Muscle of back (tissue), 13 donors: ENCODE measurements at places on chromosomes 1 and 21. TPM values are rescaled to one million over a fixed set of nuclear protein-coding genes. Genes with fewer than 3 reads are reported as not detected.

The NPHS2 gene
- not detected for polyA plus RNA-seq

- DNase-seq, result peak; percentile 89
These were observed 59.6 kb upstream of the C1orf87 start for GRCh38 chr1:60133000-60133673.

- no peak for DNase-seq
These were observed 697 bp upstream of the C21orf91 start for GRCh38 chr21:17819877-17820229.

The SYCP1 gene
- polyA plus RNA-seq, result not detected

- no peak for DNase-seq
These were observed 71.2 kb downstream of the CHRM3 start for GRCh38 chr1:239457491-239458143.

The TEX38 gene
- polyA plus RNA-seq, result 0.20 TPM

DNA sequence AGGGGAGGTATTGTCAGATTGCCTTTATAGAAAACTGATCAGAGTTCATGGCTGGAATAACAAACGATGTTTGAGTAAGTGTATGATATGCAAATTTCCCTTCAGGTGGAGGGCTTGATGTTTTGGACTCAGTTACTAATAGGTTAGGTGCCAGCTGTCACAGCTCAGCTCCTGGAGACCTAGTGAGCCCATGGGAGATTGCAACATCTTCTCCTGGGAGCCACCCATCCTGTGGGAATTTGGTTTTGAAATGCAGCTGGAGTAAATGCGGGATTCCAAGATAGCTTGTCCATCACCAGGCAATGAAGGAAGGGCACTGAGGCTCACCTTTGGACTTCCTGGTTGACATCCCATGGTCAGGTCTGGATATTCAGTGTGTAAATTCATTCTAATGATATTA lies 211.4 kb upstream of the NRIP1 start:
- DNase-seq, result no peak

DNA sequence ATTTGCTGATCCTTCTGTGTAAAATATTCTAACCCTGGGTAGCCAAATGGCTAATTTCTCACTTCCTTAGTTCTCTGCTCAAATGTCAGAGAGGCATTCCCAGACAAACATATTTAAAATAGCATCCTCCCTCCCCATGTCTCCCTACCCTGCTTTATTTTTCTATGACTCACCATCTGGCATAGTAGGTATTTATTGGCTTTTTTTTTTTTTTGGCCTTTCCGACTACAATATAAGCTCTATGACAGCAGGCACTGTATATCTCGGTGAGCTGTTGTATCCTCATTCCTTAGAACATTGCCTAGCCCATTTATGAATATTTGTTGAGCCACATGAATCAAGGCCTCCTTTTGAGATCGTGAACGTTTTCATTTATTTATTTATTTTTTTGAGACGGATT lies 1.5 kb upstream of the NEK7 start:
- DNase-seq, result no peak

The LRRC53 gene
- polyA plus RNA-seq, result not detected

DNA sequence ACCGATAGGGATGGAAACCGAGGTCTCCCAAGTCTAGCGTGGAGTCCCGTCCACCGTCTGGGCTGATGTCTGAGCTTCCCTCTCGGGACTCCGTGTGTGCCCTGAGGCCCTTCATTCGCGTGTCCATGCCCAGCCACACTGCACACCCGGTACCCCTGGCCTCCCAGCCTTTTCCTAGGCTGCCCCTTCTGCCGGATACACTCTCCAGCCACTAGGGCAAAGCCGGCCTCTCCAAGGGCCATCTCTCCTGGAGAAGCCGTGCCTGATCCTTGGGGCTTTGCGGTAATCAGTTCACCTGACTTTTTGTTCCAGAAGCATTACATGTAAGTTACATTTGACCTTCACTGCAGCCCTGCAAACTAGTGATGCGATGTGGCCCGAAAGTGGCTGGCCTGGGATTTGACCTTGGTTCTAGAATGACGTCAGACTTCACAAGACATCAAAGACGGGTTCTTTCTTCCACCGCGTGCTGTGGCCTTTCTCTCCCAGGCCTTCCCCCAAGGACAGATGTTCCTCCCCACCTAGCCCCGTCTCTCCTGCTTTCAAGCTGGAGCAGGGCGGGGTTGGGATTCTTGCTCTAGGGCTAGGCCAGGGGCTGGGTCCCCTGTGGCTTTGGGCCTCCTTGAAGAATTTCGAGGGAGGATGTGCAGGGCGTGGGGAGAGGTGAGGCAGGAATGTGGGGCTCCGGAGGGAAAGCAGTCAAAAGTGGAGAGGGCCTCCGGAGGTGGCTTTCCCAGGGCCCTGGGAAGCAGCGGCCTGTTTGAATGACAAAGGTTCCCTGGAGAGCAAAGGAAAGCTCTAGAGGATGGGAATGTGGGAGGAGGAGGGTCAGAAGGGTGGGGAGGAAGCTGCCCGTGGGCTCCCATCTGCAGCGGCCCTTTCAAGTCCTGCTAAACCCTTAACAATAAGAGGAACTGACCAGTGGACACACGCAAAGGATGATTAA lies 49.7 kb upstream of the SLC2A1 start:
- DNase-seq, result no peak

GRCh38 chr1:214698559-214698958 lies 95.6 kb downstream of the CENPF start:
- no peak for DNase-seq

DNA sequence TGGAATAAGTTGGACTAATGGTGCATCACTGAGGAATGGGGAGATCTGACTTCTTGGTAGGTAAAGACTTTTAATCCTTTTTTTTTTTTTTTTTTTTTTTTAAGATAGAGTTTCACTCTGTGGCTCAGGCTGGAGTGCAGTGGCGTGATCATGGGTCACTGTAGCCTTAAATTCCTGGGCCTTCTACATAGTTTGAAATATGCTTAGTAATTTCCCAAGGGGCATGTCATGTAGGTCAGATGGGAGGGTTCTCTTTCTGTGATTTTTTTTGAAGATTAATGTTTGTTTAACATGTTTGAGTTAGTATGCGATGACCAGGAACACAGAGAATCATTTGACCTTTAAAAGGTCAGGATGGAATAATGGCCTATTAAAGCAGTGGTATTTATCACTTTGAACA lies 129.1 kb downstream of the S1PR1 start:
- DNase-seq, result no peak

The EVA1B gene
- polyA plus RNA-seq, result 20.3 TPM

DNA sequence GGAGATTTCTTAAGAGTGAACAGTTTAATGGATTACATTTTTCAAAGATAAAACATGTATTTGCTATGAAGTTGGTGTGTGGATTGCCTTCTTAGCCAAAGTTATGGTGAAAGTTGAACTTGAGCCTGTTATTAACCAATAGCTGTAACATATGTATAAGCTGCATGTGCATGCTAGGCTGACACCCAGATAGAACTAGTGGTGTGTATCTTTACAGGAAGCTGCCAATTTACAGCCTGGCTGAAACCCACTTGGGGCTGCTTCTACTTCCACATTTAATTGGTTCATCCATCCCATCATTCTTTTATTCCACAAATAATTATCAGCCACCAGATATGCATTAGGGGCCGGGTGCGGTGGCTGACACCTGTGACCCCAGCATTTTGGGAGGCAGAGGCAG lies 3.3 kb downstream of the PLA2G5 start:
- DNase-seq, result no peak
